NCI-H1930 (cell line): ENCODE measurements at places on chromosomes 6 and 20.

DNA sequence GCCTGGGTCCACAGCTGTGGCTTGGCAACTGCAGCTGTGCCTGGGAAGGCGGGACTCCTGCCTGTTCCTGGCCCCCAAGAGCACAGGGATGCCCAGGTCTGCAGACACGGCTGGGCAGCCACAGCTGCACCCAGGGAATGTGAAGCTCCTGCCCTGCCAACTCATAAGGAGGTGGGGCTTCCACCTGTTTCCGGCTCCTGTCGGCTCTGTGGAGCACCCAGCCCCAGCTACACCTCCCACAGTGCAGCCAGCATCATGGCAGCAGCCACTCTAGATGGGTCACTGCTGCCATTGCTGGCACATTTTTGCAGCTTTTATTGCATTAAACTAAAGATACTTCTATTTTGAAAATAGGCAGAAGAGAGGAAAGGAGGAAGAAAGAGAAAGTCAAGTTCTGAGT, 207.9 kb downstream of the SAMD5 start:
- no peak for DNase-seq

DNA sequence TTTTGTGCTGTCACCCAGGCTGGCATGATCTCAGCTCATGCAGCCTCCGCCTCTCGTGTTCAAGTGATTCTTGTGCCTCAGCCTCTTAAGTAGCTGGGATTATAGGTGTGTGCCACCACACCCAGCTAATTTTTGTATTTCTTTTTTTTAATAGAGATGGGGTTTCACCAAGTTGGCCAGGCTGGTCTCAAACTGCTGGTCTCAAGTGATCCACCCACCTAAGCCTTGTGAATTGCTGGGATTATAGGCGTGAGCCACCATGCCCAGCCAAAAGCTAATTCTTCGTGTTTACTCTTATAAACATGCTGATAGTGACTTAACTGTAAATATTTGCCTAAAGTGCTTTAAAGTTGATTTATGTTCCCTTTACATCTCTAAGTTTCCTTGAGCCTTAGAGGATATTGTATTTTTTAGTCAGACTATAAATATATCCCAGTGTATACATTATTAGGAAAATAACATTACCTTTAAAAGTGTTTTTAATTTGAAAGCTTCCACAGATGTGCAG, 91.7 kb downstream of the COL21A1 start:
- DNase-seq = no peak

- peak; percentile 17 for DNase-seq
These were observed 42.2 kb upstream of the TPD52L1 start for GRCh38 chr6:125111219-125111983.

- DNase-seq = no peak
These were observed 8.0 kb downstream of the PNISR start for GRCh38 chr6:99416892-99417767.

- DNase-seq = no peak
These were observed 370.6 kb downstream of the CD83 start for GRCh38 chr6:14488180-14488579.

DNA sequence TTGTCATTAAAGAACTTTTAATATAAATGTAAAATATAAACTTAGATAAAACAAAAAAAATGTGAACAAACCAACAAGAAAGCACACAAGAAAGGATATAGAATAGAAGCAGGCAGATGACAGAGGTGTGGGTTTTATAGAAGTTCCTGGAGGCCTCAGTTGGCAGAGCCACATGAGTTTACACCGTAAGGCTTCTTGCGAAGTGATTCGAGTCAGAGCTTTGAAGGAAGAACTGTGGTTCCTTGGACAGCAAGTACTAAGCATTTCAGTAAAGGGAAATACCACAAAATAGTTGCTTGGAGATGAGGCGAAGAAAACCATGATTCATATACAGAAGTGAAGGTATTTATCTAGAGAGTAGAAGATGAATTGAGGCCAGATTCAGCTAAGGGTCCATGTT, 207.9 kb upstream of the EYA4 start:
- no peak for DNase-seq

DNA sequence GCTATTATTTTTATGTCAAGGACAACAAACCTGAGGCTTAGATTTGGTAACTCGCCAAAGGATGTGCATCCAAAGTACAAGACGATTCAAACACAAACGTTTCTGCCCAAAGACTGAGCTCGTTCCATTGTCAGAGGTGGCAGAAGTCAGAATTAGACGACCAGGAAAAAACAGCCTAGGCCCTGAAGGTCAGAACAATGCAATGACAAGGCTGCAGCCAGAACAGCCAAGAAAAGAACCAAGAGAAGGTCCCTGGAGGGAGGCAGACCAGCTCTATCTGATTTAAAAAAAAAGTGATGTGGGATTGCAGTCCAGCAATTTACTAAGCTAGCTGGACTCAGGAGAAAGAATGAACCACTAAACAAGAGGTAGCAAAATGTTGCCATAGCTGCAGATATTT, 54.2 kb downstream of the NCOA7 start:
- no peak for DNase-seq

DNA sequence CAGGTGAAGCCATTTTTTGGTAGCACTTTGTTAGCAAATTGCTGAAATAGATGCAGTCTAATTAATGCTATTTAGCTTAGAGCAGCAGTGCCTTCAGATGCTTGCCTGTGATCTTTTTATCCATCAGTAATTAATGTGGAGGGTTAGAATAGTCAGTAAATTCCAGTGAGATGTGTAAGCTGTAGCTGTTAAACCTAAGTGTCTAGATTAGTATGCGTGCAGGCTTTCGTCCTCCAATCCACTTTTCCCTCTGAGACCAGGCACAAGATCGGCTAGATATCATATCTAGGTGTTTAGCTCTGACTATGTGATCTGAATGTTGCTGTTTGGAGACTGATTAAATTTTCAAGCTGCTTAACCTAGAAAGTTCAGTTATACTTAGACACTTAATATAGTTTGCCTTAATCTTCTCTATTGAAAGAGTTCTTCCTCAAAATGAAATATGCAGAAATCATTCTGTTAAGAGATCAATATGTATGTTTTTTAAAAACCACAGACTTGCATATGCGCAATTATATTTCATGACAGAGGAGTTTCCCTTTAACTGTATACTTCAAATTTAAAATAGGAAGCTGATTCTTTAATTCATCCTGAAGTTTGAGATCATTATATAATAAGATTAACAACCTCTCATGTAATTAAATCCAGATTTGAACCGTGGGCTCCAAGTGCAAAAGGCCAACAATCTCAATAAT, 41.2 kb downstream of the XRN2 start:
- DNase-seq = no peak

GRCh38 chr6:44341095-44341890, 1.2 kb upstream of the SPATS1 start:
- DNase-seq = no peak

DNA sequence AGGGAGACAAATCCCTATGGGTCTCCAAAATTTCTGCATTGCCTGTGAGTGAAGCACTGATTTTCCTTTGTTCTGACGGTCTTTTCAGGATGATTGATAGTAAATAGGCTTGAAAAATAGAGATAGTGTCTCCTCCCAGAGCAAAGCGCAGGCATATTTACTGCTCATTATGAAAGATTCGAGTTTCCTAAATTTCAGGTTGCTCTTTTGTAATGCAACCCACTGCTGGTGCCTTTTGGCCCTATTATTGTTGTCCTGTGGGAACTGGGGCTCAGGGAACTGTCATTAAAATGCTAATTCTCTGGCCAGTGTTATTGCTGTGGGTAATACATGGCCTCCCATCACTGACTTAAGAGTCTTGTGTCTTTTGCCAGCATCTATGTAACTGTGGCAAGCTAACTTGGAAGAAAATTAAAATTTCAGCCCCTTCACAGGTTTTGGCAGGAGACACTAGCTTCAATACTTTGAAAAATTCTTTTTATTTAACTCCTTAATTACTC, 754.1 kb upstream of the MAP3K7 start:
- DNase-seq = no peak

DNA sequence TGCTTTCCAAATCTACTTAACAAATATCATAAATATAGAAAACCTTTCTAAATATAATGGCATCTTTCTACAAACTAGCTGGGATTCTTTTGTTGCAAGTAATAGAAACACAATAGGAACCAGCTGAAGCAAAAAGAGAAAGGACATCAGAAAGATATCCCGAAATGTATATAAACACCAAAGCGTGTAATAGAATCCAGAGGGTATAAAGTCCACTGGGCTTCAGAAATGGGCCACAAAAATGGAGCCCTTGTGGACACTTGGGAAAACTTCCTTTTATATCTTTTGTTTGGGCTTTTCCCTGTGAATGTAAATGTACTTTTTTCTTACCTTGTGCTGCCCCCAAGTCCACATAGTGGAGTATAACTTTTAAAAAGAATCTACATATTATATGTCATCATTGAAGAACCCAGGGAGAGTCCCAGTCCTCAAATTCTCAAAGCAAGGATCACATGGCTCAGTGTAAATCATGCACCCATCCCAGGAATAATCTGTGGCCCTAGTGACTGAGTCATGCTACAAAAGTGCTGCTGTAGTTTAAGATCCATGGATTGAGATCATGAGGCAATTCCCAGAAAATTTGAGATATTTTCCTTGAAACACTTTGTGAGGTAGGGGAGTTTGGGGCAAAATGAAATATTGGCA, 457.0 kb downstream of the EPM2A start:
- no peak for DNase-seq

DNA sequence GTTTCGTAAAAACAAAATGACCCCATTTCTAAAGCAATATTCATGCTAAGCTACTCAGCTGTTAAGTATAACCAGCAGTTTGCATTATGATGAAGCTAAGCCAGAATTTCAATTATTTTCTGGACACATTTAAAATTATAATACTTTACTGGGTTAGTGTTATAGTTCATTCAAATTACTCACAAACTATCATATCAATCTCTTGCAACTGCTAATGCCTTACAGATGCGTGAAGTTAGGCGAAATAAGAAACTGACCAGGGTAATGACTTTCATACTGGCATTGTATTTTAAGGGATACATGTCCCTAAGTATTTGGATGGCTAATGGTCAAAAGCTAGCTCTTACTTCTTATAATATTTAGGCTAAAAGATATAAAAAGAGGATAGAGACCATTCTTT, 249.6 kb downstream of the TSHZ2 start:
- DNase-seq = no peak

DNA sequence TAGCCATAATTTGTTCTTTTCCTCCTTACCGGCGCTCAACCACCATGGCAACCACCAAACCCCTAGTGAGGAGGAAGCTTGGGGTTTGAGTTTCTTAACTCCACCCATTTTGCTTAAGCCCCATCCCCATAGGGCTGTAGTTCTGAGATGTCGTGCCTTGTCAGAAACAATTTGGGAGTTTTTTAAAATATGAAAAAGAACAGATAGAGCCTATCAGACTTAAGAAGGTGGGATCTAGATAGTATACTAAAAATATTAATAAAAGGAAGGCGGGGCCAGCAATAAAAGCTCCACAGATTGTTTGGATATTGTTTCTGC, 5.6 kb downstream of the BRD2 start:
- no peak for DNase-seq

DNA sequence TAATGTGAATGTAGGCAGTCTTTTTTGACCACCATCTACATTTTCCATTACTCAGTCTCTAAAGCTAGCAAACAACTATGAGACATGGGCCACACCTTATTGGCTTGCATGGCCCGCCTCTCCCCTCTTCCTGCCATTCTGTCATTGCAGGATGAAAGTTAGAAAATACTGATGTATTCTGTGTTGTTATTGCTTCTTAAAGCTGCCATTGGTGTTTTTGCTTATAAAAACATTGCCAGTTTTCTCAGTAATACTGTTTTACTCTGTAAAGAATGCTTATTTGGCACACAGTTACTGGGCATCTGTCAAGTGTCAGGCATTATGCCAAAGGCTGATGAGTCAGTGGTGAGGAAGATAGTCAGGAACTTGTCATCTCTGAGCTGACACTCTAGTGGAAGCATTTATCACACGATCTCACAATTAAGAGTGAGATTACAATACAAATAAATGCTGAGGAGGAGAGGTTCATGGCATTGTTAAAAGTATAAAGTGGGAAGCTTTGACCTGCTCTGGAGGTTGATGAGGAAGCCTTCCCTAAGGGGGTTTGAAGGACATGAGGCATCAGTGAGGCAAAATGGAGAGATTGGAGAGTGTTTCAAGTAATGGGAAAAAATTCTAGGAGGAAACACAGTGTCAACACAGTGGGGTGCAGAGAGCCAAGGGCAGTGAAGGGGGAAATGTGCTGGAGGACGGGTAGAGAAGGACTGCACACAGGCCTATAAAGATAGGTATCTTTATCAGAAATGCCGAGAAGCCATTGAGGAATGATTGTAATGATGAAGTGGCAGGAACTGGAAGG, 14.7 kb downstream of the KLHL32 start:
- no peak for DNase-seq

DNA sequence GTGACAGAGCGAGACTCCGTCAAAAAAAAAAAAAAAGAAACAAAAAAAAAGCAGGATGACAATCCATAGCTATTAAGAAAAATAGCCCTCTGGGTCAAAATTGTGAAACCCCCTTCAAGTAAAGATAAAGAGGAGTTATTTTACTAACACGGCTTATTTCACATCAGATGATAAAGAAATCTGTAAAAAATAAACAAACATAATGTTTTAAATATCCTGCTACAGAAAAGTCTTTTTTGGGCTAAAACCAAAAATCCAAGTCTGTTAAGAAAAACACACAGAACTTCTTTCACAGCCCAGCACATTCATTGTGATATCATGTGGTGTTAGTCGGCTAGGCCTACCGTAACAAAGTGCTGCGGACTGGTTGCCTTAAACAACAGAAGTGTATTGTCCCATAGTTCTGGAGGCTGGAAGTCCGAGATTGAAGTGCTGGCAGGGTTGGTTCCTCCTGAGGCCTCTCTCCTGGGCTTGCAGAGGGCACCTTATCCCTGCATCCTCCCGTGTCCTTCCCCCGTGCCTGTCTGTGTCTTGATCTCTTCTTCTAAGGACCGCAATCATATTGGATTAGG, 239.2 kb upstream of the TAB2 start:
- no peak for DNase-seq

- DNase-seq = no peak
These were observed 19.6 kb upstream of the CCR6 start for GRCh38 chr6:167103041-167103891.
